ENCODE measurements at places on chromosomes 16 and 17.

DNA sequence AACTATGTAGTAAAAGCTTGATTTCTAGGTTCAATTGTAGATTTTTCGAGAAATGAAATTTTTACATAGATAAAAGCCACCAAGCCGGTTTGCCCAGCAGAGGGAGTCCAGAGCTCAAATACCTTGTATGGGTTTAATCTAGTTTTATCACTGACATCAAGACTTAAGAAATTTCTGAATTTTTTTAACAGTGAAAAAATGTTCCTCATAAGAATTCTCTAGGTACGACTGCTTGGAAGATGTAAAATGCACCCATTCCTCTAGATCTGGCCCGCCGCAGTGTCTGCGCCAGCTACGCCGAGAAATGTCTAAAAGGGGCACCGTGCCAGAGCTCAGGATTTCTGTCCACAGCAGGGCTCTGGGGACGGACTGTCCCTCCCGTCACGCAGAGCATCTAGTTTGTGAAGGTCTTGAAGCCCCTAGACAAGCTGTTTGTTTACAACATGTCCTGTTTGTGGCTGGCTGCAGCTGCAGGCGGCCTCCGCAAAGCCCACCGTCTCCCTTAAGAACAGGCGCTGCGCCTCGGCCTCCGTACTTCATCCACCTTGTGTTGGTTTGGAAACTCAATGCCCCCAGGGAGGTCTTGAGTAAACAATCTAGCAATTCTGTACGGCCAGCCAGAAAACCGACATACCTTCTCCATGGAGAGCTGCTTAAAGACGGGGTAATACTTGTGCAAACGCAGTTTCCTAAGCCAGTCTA, 24.8 kb downstream of the MAP1LC3B start:
- DNase-seq: no peak

GRCh38 chr16:69922200-69922599, 28.9 kb upstream of the CLEC18A start:
- DNase-seq: no peak

- DNase-seq: peak; percentile 27
These were observed 141.4 kb downstream of the TMEM132E start for GRCh38 chr17:34720760-34721159.

- no peak for DNase-seq
These were observed 23.6 kb downstream of the CNTROB start for GRCh38 chr17:7955414-7956227.

- no peak for DNase-seq
These were observed 187.5 kb upstream of the ZNF469 start for GRCh38 chr16:88195269-88195705.

DNA sequence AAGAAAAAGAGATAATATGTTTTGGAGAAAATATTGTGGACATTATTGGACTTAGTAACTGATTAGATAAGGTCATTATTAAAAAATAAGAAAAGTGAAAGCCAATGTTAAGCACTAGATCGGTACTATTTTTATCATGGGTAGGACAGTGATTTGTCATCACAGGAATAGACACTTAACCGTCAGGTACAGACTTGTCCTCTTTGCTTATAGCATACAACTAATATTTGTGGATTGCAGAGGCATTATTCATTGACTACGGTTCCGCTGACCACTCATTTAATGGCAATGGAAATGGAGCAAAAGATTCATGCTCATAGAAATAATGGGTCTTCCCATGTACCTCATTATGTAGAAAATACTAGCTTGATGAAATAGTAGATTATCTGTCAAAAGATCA, 596.3 kb upstream of the CA10 start:
- peak; percentile 0 for DNase-seq

- peak; percentile 39 for DNase-seq
These were observed 170.8 kb upstream of the FAM20A start for GRCh38 chr17:68771867-68772515.

- DNase-seq: no peak
These were observed 151.3 kb upstream of the ZFHX3 start for GRCh38 chr16:73199214-73199613.

DNA sequence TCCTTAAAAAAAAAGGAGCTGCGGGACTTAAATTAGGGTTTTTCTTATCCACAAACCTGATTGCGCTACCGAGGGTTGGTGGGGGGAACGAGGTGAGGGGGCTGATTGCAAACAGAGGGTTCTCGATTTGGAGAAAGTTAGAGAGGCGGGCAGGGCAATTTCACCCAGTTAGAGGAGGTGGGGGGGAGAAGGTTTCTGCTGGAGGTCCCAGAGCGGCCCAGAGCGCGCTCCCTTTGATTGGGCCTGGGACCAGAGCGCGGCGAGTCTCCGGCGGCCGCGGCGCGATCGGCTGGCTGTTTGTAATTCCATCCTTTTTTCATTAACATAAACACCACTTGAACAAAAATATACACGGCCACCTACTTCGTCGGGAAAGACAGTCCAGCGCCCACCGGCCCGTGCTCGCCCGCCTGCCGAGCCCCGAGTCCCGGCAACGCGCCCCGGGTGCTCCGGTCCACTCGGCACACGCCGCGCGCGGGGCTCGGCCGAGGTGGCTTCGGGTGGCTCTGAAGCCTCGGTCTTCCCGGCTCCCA, 13.3 kb upstream of the FOXF1 start:
- no peak for DNase-seq

DNA sequence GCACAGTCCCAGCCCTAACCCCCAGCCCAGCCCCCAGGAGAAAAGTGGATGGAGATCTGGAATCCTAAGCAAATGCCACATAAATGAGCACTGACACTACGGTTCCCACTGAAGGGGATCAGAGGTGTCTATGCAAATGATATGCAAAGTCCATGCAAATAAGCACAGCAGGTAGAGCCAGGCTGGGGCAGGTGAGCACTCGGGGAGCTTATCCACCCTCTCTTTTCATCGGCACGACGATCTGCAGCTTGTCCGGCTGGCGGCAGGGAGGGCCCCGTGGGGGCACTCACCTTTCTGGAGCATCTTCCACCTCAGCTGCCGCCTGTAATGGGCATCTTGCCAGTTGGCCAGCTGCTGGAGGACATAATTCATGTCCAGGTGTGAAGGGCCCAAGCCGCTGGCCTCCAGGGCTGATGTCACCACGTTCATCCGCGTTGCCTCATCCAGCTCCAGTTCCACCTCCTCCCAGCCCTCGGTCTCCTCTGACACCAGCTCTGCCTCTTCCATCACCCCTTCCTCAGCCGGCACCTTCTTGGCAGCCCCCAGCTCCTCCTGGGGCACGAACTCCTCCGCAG, 9.9 kb downstream of the HAP1 start:
- no peak for DNase-seq

- DNase-seq: peak; percentile 14
These were observed at the start of gene RPRML for GRCh38 chr17:46979147-46979863. RPRML (minus strand) TSS chr17:46979253; CDS start chr17:46979007, 246 bp downstream.

GRCh38 chr17:72417627-72418026, 296.8 kb downstream of the SOX9 start:
- no peak for DNase-seq

DNA sequence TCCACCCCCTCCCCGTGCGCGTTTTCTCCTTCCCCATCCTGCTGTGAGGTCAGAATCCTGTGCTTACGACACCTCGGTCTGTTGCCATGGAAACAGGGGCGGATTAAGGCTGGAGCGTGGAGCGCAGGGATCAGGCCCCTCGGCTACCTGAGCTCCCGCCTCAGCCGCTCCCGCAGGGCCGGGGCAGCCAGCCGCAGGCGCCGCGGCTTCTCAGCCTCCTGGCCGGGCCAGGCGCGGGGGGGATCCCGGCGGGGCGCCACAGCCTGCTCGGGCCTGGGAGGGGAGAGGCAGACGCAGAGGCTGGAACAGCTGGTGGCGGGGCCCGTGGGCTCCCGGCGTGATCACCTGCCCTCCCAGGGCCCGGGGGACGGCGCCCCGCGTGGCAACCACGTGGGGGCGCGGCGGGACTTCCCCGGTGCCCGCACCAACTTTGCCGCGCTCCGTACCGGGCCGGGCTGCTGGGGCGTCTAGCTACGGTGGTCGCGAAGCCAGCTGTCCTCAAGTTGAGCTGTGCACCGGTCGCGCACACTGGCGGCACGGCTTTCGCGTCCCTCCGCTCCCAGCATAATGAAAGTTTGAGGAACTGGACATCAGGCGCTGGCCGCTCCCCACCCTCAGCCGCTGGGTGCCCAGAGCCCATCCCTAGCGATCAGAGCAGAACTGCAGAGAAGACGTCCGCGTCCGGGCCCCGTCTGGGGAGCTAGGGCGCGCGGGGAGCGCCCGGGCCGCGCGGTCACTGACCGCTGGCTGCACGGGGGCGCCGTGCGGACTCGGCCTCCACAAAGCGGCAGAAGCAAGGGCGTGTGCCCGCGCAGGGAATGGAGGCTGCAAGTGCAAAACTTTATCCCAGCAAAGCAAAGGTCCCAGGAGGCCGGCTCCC, 1.2 kb downstream of the RTN4RL1 start:
- peak; percentile 37 for DNase-seq

GRCh38 chr17:36631022-36631421, 29.6 kb downstream of the MRM1 start:
- no peak for DNase-seq

DNA sequence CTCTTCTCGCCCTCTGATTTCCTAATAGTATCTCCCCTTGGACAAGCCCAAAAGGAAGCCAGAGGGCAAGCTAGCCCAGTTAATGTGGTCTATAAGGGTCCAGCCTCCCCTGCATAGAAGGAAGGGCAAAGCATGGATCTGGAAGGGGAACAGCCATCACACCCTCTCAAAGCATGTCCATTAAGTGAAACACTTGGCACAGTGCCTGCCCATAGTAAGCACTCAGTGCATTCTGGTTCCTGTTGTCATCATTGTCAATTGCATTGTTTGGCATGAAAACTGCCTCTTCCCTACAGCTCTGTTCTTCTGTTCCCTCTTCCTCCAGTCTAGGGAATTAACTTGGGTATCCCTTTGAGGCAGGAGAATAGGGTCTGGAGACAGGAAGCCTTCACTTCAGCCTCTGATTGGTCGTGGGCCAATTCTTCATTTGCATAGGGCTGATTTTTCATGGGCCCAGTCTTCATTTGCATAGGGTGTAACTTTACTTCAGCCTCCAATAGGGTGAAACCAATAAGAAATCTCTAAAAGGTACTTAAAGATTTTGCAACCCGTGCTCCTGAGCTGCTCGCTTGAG, 81.4 kb downstream of the C17orf67 start:
- DNase-seq: no peak

DNA sequence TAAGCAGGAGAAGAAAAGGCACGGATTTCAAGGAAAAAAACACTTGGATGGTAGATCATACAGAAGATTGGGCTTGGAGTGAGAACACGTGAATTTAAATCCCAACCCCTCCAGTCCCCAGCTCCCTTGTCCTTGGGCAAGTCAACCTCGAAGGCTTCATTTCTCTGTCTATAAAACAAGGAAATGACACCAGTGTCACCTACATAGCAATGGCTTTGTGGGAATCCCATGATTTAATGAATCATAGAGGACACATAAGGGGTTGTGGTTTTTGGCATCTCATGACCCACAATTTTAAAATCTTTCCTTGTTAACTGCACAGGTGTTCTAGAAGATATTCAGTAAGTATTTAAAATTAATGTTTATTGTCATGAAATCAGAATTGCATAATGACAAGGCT, 8.2 kb upstream of the CCL2 start:
- DNase-seq: no peak

- no peak for DNase-seq
These were observed 696.5 kb downstream of the CDH11 start for GRCh38 chr16:64425381-64425780.

- DNase-seq: no peak
These were observed 121.9 kb downstream of the FOXL1 start for GRCh38 chr16:86700046-86700945.

DNA sequence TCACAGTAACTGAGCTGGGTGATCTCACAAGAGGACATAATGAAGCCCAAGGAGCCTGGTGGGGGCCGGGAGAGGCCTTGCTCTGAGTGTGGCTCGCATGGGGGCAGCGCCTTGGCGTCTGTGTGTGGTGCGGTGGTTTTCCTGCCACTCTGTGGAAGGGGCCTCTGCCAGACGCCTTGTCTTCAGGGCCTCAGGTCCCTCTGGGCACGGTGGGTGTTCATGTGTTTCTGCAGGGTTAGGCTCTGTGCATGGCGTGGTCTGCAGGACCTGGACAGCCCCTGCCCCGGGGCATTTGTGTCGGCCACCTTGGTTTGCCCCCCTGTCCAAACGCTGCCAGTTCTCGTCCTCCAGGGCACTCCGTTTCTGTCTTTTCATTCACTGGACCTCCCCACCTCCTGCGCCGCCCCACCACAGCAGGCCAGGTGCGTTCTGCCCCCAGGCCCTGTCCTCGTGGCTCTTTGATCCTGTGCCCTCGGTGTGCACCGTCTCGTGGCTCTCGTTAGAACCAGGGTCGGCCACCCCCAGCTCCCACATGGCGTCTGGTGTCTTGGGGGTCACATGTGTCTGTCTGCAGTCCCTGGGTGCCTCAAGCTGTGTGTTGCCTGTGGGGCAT, 43.7 kb upstream of the ZNF750 start:
- DNase-seq: no peak

DNA sequence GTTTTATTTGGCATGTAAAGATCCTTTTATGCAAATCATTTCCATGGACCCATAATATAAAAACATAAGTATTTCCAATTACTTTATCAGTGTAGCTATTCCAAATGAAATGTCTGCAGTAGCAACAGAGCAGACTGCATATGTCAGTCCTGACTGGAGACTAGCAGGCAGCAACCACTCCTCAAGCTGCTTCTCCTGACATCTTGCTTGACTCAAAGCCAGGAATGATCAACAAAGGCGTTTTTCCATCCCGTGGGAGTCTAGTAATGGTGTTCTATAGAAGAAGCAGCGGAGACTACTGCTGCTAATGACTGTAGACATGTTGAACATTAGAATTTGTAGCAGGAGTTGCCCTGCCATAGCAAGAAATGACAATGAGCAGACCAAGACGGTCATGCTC, 73.2 kb upstream of the AKTIP start:
- DNase-seq: no peak

DNA sequence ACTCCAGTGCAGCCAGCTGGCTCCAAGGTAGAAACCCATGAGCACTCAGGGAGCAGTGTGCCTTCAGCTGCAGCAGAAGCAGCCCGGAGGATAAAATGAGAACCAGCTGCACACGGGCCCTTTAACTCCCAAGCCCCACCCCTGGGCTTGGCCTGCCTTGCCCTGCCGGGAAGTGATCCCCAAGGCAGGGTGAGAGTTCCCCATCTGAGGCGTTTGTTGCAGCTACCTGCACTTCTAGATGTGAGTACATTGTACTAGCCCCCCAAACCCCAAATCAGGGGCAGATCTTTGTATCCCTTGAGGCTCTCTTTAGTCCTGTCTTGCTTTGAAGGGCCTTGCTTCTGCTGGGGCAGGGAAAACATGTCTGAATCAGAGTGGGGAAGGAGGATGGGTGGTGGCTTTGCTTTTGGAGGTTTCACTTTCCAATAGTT, at the start of gene MVP:
TSS of gene MVP (plus strand) at position 192 of the 431 bp plus-strand sequence. CDS start 10,088 bp downstream, outside the sequence.
- DNase-seq: peak; percentile 66

GRCh38 chr16:31055613-31056012, 18.4 kb downstream of the ZNF668 start:
- no peak for DNase-seq

Measured in mammary epithelial cell (primary cell).